ENCODE measurements at places on chromosomes 5 and 9. TPM values are rescaled to one million over a fixed set of nuclear protein-coding genes. Genes with fewer than 3 reads are reported as not detected.

ADGRD2 gene
- not detected for total RNA-seq

PSD2 gene
- total RNA-seq: 0.08 TPM

F12 gene
- 2.2 TPM for total RNA-seq

- no peaks in the 10 kb centered on the region for H3K4me1 ChIP-seq
- DNase-seq: no peak
- H3K27ac ChIP-seq: no peak overlapping the region
- no peak overlapping the region for H3K4me3 ChIP-seq
- no peaks in the 10 kb centered on the region for H3K27me3 ChIP-seq
- no peaks in the 10 kb centered on the region for H3K36me3 ChIP-seq
These were observed 213.7 kb downstream of the NXNL2 start for GRCh38 chr9:88748566-88749261.

DNA sequence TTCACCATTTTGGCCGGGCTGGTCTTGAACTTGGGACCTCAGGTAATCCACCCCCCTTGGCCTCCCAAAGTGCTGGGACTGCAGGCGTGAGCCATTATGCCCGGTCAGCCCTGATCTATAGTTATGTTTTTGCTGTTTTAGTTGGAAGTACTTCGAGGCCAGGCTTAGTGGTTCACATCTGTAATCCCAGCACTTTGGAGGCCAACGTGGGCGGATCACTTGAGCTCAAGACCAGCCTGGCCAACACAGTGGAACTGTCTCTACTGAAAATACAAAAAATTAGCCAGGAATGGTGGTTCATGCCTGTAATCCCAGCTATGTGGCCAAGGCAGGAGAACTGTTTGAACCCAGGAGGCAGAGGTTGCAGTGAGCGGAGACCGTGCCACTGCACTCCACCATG, 2.0 kb downstream of the HSPA9 start:
- no peak for DNase-seq
- peak overlapping the region; percentile 90 for H3K4me3 ChIP-seq
- no peak overlapping the region for H3K27ac ChIP-seq
- peaks cover 24% of the 10 kb centered on the region for H3K4me1 ChIP-seq

DNA sequence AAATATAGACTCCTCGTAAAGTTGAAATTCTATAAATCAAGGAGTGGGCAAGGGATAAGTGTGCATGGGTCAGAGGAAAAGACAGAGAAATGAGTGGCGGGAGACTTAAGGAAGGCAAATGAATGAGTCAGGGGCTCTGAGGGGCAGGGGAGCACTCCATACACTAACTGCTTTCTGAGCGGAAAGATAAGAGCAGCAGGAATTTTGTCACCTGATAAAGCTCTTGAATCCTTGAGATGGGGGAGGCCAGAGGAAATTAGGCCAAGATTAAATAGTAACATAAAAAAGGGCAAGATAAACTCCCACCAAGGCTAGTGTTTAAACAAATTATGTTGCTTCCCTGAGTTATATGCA, 191.0 kb upstream of the S1PR3 start:
- H3K36me3 ChIP-seq: no peaks in the 10 kb centered on the region
- H3K27ac ChIP-seq: no peak overlapping the region
- H3K4me1 ChIP-seq: no peaks in the 10 kb centered on the region

GRCh38 chr9:128529191-128529590, 23.2 kb upstream of the SPTAN1 start:
- peaks cover 31% of the 10 kb centered on the region for H3K36me3 ChIP-seq
- H3K27ac ChIP-seq: no peak overlapping the region
- H3K4me1 ChIP-seq: no peaks in the 10 kb centered on the region
- no peak for DNase-seq
- H3K4me3 ChIP-seq: no peak overlapping the region
- no peaks in the 10 kb centered on the region for H3K27me3 ChIP-seq

DNA sequence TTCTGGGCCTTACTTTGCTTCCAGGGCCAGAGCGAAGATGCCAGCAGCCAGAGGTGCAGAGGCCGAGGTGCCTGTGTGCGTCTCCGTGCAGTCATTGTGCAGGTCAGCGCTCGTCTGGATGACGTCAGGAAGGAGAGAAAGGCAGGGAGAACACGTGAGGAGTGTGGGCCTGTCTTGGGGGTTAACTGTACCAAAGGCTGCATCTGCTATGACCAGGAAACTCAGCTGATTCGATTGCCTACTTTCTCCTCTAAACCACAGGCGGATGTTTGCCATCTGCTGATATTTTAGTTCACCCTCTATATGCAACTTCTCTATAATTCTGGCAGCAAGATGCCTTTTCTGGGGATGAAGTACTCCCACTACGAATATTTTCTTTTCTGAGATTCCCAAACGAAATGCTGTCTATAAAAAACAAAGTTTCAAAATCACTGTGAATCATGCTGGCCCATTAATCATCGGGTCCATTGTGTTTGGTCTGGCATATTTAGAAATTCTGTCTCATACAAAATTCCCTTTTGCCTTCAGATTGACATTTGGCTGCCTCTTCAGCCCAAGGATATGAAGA, 24.8 kb downstream of the PCSK1 start:
- H3K27me3 ChIP-seq: peaks cover 5% of the 10 kb centered on the region
- no peak overlapping the region for H3K27ac ChIP-seq
- H3K4me1 ChIP-seq: no peaks in the 10 kb centered on the region
- no peak for DNase-seq
- H3K4me3 ChIP-seq: no peak overlapping the region

GRCh38 chr9:19409401-19410194, 789 bp downstream of the ACER2 start:
- H3K27me3 ChIP-seq: peaks cover 15% of the 10 kb centered on the region
- no peaks in the 10 kb centered on the region for H3K36me3 ChIP-seq
- peaks cover 15% of the 10 kb centered on the region for H3K4me1 ChIP-seq
- H3K27ac ChIP-seq: peak overlapping the region; percentile 82
- peak overlapping the region; percentile 93 for H3K4me3 ChIP-seq

DNA sequence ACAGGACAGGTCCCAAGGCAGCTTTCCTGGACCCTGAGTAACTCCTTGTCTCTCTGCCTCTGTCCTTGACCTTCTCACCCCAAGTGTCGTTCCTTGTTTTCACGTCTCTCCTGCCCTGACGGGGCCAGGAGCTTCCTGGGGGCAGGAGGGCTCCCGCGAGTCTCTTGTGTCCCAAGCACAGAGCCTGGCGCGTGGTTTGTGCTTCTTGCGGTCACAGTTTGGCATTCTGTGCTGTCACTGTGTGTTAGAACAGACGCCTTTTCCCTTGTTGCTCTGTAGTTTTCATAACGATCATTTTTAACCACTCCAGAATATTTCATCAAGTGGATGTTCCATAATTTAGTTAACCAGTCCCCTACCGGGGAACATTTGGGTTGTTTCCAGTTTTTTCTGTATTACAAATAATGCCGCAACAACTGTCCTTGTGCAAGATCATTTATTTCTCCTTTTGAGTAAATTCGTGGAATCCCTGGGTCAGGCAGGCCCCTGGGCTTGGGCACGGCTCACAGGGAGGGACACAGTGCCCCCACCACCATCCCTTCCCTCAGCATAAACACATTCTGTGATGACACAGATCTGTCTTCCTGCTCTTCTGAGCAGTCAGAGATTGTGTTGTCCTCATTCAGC, 71.9 kb downstream of the TSPAN17 start:
- peaks cover 4% of the 10 kb centered on the region for H3K4me1 ChIP-seq
- no peak overlapping the region for H3K27ac ChIP-seq
- H3K27me3 ChIP-seq: peaks cover 30% of the 10 kb centered on the region

- H3K4me1 ChIP-seq: peaks cover 81% of the 10 kb centered on the region
- H3K27ac ChIP-seq: peak overlapping the region; percentile 87
- peak overlapping the region; percentile 84 for H3K4me3 ChIP-seq
These were observed 16.2 kb downstream of the PRRC2B start for GRCh38 chr9:131410044-131410491.

- H3K4me1 ChIP-seq: peaks cover 6% of the 10 kb centered on the region
- no peaks in the 10 kb centered on the region for H3K36me3 ChIP-seq
- H3K4me3 ChIP-seq: no peak overlapping the region
- no peak for DNase-seq
These were observed 3.0 kb downstream of the FRRS1L start for GRCh38 chr9:109164042-109164441.

- H3K36me3 ChIP-seq: no peaks in the 10 kb centered on the region
- H3K27ac ChIP-seq: no peak overlapping the region
- no peaks in the 10 kb centered on the region for H3K4me1 ChIP-seq
- H3K27me3 ChIP-seq: no peaks in the 10 kb centered on the region
- H3K4me3 ChIP-seq: no peak overlapping the region
These were observed 615.9 kb downstream of the CHSY3 start for GRCh38 chr5:130520211-130520610.

GRCh38 chr9:127987103-127987614, 6.4 kb upstream of the EEIG1 start:
- no peak overlapping the region for H3K27ac ChIP-seq
- H3K36me3 ChIP-seq: no peaks in the 10 kb centered on the region
- no peak overlapping the region for H3K4me3 ChIP-seq
- peaks cover 2% of the 10 kb centered on the region for H3K27me3 ChIP-seq
- DNase-seq: no peak
- H3K4me1 ChIP-seq: peaks cover 33% of the 10 kb centered on the region

GRCh38 chr5:56460195-56460546, 227.0 kb upstream of the ANKRD55 start:
- no peak overlapping the region for H3K4me3 ChIP-seq
- no peak overlapping the region for H3K27ac ChIP-seq
- no peaks in the 10 kb centered on the region for H3K36me3 ChIP-seq
- DNase-seq: no peak

- H3K27me3 ChIP-seq: peaks cover 22% of the 10 kb centered on the region
- H3K4me1 ChIP-seq: no peaks in the 10 kb centered on the region
- no peak for DNase-seq
- no peaks in the 10 kb centered on the region for H3K36me3 ChIP-seq
- no peak overlapping the region for H3K4me3 ChIP-seq
- H3K27ac ChIP-seq: no peak overlapping the region
These were observed 67.7 kb downstream of the MEGF10 start for GRCh38 chr5:127358284-127358683.

GRCh38 chr9:111924281-111924680, 27.7 kb downstream of the UGCG start:
- H3K36me3 ChIP-seq: peaks cover 30% of the 10 kb centered on the region
- H3K4me3 ChIP-seq: no peak overlapping the region
- H3K27ac ChIP-seq: no peak overlapping the region
- no peak for DNase-seq
- no peaks in the 10 kb centered on the region for H3K27me3 ChIP-seq

DNA sequence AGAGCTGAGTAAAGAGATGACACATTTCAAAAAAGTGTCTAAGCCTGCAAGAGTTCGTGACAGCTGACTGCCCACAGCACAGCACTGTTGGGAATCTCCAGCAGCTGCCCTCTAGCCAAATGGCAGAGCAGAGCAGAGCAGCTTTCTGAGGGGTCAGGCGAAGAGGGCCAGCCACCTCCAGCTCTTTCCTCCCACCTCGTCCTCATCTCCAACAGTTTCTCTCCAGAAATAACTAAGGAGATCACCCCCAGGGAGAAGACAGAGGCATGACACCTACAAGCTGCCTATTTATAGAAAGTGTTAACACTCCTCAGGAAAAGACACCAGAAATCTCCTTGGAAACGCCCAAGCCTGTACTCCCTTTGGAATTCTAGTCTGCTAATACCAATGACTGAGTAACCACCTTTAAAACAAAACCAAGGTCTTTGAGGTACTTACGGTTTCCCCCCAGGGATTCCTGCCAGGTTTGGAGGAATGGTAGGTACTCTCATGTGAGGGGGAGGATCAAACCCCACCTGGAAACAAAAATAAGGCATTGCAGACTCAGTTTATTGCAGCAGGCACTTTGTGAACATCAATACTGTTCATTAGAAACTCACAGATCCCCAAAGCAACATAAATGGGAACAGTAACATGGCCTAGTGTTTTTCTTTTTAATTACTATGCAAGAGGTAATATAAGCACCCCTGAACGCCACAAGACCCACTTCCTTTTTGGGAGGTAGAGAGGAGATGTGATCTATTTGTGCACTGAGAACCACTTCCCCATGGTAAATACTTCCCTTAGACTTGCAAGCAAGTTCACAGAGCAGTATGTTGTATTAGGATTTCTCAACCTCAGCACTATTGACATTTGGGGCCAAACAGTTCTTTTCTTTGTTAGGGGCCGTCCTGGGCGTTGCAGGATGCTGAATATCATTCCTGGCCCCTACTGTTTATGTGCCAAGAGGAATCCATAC, 79.3 kb downstream of the TLE1 start:
- no peak overlapping the region for H3K4me3 ChIP-seq
- H3K27ac ChIP-seq: peak overlapping the region; percentile 12
- H3K27me3 ChIP-seq: no peaks in the 10 kb centered on the region
- H3K36me3 ChIP-seq: no peaks in the 10 kb centered on the region

GRCh38 chr5:22852807-22853660, at the start of gene CDH12:
CDH12 (minus strand) TSS chr5:22853344.
- no peak for DNase-seq
- H3K4me1 ChIP-seq: peaks cover 5% of the 10 kb centered on the region

Data from activated naive CD8-positive, alpha-beta T cell treated with anti-CD3 and anti-CD28 coated beads, Interleukin-2, amount 10 ng/mL, durations not matched to agents 7 days and 5 days (primary cell).